ENCODE measurements at places on chromosomes 7 and 10. TPM values are rescaled to one million over a fixed set of nuclear protein-coding genes. Genes with fewer than 3 reads are reported as not detected.

Gene NAT16
- total RNA-seq: not detected

DNA sequence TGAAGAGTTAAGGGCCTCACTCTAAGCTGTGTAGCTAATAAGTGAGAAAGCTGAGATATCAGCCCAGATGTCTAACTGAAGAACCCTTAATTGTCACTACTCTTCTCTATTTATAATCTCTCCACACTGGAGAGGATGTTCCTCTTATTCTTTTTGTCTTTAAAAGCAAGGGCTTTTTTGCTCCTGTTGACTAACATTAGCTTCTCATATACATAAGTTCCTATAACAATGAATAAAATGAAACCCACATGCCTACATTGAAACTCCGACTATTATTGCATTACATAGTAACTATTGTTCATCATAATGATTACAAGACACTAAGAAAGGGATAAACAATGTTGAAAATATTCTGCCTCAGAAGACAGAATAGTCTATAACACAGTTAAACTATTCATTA lies 67.1 kb downstream of the GNAT3 start:
- DNase-seq: no peak

DNA sequence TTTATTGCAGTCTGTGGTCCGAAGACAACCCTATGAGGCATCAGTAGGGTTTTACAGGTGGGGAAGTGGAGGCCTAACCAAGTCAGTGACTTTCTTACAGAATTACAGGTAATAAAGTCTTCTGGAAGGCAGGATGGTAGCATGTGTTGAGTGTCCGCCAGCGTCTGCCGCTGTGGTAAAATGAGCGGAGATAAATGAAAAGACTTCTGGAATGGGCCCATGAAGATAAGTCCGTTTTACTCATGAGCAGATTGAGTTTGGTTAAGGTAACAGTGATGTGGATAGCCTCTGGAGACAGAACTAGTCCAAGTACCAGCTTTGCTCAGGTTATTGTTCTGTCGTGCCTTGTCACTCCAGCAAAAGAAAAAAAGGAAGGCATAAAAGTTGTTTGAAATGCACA lies 966 bp downstream of the FBH1 start:
- no peak for DNase-seq

DNA sequence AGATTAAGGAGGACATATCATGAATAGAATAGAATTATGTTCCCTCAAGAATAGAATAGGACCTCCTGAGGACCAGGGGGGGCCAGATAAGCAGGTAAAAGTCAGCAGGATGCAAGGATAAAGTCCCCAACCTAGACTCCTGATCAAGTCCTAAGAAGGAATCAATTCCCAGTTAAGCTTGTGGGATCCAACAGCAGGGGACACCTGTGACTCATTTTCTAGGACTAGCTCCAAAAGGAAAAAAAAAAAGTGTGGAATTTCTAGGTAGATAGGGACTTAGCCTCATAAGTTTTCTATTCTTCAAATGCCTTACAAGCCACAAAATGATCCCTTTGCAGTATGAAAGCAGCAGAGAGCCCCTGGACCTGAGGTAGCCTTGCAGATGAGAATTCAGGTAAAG lies 336.2 kb downstream of the WDR11 start:
- DNase-seq: no peak

DNA sequence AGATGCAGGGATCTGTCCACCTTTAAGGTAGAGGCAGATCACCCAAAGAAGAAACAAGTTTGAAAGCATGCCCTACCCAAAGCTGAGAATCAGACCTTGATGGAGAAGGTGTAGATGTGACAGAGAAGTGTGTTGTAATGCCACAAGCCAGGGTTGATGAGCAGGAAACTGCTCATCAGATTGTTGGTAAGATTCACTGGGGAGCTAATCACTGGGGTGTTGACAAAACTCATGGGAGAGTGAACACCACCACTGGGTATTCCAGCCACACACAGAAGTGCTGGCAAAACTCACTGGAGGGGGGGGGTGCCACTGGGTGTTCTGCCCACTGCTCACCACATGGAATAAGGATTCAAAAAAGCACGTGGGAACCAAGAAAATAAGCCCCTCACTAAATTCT lies 95.2 kb downstream of the IQUB start:
- no peak for DNase-seq

Gene TAS2R5
- total RNA-seq: 4.0 TPM

- DNase-seq: no peak
Measured at GRCh38 chr7:12690041-12690878, 2.8 kb downstream of the ARL4A start.

GRCh38 chr10:60827791-60828488 lies 49.7 kb downstream of the CDK1 start:
- no peak for DNase-seq

- DNase-seq: no peak
Measured at GRCh38 chr10:122084286-122085041, 95.5 kb downstream of the TACC2 start.

Gene CYP2C19
- total RNA-seq: not detected

Gene LIPF
- total RNA-seq: not detected

Gene VWC2
- not detected for total RNA-seq

DNA sequence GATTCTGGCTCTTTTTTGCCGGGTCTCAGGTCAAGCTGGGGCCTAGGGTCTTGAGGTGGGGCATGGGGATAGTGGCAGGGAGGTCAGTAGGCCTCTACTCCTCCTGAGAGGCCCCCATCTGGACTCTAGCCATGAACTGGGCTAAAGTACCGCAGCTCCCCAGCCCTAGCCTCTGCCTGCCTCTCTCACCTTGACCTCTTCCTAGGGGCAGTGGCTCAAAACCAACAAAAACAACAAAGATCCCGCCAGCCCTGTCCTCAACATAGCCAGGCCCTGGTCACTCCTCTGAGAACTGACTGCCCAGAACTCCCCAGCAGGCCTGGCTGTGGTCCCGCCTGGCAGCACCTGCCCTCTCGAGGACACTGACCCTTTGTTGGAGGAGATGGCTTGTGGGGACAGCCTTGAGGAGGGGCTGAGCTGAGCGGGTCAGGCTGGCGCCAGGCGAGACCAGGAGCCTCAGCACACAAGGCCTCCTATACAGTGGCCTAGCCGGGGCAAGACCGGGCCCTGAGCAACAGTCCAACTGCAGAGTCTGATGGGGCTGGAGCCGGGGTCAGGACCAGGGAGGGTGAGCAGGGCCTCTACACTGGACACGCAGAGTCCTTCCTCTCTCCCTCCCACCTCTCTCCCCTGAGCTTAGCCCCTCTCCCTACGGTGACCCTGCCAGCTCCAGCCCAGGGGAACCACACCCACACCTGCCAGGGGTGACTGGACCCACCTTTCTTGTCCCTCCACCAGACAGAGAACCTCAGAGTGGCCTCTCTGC lies 11.6 kb upstream of the PPIF start:
- DNase-seq: no peak

Gene MYL10
- total RNA-seq: not detected

Gene UTF1
- total RNA-seq: 9.2 TPM

- no peak for DNase-seq
Measured at GRCh38 chr7:96991546-96992191, 13.7 kb upstream of the DLX6 start.

- no peak for DNase-seq
Measured at GRCh38 chr10:32417911-32418547, 27.9 kb upstream of the CCDC7 start.

Gene ASB10
- not detected for total RNA-seq

Gene SORBS1
- 84.6 TPM for total RNA-seq

Gene ZNF467
- total RNA-seq: 7.9 TPM

DNA sequence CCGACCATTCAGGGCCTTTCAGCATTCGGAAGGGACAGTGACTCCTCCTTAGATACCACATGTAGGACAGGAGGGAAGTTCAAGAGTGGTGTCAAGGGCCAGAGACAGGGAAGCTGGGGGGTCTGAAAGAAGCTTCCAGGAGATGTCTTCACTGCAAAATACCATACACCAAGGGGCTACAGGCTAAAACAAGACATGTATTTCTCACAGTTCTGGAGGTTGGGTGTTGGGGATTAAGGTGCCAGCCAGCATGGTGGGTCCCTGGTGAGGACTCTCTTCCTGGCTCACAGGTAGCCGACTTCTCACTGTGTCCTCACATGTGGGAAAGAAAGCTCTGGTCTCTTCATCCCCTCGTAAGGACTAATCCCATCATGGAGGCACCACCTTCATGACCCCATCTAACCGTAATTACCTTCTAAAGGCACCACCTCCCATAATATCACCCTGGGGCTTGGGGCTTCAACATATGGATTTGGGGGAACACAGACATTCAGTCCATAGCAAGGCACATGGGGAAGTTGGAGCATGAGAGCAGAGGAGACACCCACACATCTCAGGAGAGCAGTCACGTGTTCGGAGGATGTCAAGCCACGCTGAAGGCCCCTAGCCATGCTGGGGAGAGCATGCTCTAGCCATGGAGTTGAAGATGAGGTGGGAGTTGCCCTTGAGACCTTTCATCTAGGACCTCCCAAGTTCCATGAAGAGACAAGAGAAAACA lies 73.9 kb upstream of the GDF10 start:
- no peak for DNase-seq

DNA sequence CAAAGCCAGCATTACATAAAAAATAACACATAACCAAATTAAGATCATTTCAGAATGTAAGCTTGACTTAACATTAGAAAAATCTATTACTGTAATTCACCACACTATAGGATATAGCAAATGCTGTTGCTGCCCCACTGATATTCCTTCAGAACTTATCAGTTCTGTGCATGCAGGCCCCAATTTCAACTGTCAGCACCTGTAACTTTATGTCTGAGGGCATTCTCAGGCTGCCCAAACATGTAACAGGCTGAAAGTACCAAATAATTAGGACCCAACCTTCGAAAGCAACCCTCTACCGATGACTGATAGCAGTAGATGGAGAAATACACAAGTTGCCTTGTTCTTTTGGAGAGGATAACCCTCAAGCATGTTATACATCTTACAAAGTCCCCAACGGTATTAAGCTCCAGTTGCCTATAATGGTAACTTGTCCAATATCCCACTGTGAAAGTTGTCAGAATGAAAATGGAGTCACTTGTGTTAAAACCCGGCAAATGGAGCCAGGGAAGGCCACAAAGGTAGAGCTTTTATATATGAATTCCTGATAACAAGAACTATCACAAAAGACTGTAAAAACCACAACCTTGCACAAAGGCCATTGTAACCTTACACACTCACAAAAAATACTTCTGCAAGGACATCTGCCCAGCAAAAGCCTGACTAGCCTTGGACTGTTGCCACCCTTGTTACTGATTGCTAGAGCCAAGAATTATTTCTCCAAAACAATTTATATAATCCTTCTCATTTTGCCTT lies 66.9 kb upstream of the ZNF746 start:
- no peak for DNase-seq

Gene MYL7
- not detected for total RNA-seq

GRCh38 chr7:32447218-32447617 lies 43.0 kb downstream of the LSM5 start:
- DNase-seq: no peak

Gene CHST12
- total RNA-seq: 36.1 TPM

DNA sequence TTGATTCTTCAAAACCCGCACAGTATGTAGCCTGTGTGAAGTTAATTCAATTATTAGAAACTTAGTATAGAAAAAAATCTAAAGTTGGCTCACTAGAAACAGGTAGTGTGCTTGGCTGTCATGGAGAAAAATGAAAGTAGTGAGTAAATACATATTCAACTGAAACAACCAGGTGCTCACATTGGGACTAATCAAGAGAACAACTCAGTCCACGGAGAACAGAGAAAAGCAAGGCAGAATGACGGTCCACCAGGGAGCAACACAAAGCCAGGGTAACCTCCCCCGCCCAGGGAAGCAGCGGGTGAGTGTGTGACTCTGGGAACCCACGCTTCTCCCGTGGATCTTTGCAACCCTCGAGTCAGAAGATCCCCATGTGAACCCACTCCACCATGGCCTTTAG lies 300.5 kb downstream of the SORCS1 start:
- no peak for DNase-seq

GRCh38 chr7:75584354-75584753 lies 92.2 kb downstream of the SPDYE5 start:
- DNase-seq: no peak

GRCh38 chr7:36827726-36828703 lies 103.7 kb upstream of the AOAH start:
- no peak for DNase-seq

- DNase-seq: no peak
Measured at GRCh38 chr10:78435484-78436221, 402.0 kb downstream of the RPS24 start.

Gene GJD4
- not detected for total RNA-seq

Gene MCM10
- 0.55 TPM for total RNA-seq

Gene TMEM26
- total RNA-seq: 11.6 TPM

DNA sequence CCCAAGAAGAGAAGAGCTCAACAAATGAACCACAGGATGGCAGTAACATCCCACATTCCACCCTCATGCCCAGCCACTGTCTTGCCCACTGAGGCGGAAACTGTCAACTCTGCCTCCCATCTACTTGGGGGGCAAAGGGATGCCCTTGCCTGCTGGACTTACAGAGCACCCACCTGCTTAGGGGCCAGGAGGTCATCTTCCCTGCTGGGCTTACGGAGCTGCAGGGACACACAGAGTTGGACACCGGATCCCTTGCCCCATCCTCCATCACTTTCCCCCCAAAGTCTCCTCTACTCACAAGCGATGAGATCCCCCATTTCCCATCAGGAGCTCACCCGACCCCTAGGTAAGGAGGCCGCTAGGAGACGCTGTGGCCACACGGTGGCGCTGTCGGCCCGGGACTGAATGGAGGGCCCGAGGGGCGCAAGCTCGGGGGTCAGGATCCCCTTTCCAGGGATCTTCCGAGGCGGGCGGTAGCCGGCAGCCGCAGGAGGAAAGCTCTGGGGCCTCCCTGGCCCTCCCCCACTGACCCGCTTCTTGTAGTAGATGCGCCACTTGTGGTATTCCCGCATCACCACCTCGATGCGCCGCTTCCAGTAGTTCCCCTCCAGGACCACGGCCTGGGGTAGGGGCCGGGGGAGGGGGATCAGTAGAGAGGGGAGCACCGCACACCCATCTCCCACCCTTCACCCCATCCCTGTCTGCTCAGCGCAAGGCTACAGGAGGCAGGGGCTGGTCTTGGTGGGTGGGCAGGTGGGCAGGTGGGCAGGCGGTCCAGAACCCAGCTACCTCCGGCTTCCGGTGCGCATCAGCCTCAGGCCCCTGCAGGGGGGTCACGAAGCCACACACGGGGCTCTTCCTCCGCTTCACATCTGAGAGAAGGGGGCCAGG lies 17.3 kb downstream of the MLXIPL start:
- DNase-seq: no peak

DNA sequence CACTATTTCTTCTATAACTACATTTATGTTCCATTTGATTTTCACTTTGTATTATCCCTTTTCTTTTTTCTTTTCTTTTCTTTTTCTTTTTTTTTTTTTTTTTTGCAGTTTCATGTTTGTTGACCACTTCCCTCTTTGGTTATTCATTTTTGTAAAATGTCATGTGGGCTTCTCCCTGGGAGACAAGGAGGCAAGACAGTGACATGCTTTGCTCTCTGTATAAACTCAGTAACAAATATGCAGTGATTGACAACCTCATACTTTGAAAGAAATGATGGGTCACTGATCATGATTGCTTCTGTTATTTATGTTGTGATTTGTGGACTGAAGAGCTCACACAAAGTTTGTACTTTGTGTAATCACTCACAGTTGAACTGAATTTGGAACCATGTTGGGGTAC lies 90.2 kb upstream of the ABI1 start:
- no peak for DNase-seq

Gene RBP4
- 0.64 TPM for total RNA-seq

GRCh38 chr7:10860516-10860915 lies 113.2 kb upstream of the PHF14 start:
- no peak for DNase-seq
